GM06990 (cell line): ENCODE measurements at places on chromosomes 3 and 15.

DNA sequence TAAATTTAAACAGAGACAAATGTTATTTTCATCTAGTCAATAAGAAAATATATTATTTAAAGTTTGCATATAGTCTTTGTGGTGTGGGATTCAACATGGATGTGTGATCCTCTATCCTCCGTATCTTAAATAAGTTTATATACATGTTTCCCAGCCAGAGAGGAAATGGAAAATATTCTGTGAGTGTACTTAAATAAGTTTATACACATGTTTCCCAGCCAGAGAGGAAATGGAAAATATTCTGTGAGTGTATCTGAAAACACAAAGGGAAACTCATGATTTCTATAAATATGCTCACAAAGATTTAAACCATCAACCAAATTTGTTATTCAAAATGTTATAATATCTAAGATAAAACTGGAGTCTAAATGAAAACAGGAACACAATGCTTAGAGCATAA, 110.0 kb upstream of the MELTF start:
- no peak for DNase-seq

GRCh38 chr3:45848392-45848791, 6.5 kb upstream of the LZTFL1 start:
- DNase-seq = no peak

- DNase-seq = no peak
Observed at GRCh38 chr3:52537726-52538421, 1.5 kb downstream of the UQCC5 start.

DNA sequence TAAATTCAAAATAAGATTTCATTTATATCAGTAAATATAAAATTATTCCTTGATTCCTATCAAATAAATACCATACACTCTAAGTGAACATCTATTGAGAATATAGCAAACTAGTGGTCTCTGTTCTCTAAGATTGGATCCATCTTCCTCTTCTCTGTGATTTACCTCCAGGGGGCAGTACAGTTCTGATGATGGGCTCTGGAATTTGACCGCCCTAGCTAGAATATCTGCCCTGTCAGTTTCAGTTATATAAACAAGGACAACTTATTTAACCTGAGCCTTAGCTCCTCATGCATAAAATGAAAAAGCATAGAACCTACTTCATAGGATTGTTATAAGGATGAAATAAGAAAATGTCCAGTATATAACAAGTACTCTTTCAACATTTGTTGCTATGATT, 171.1 kb upstream of the CCDC54 start:
- no peak for DNase-seq

DNA sequence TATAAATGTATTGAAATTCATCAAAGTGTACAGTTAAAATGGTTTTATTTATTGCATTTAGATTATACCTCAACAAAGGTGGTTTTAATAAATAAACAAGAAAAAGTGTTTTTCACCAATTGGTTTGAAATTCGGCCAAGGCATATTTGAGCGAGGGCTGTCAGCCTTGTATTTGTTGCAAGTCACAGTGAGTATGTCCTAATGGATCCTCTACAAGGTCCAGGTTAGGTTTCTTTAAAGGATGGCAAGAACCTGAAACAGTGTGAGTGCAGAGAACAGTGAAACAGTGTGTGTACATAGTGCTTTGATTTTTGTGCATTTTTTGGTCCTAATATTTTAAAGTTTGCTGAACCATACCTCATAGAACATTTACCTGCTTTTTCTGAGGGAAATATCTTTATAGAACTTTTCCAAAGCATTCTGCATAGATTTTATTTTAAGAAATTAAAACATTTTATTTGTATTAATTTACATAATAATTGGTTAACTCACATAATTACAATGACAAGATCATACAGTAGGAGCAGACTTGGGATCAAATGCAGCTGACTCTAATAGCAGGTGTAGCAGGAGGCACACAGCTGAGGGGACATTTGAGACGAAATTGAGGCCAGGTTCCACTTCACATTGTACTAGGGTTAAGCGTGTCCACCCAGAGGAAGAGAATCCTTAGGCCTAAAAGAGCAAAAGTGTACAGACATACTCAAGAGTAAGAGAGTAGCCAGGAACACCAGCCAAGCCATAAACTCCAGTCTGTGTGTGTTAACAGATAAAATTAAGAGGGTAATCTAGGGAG, 428.8 kb upstream of the TPRG1 start:
- DNase-seq = no peak

DNA sequence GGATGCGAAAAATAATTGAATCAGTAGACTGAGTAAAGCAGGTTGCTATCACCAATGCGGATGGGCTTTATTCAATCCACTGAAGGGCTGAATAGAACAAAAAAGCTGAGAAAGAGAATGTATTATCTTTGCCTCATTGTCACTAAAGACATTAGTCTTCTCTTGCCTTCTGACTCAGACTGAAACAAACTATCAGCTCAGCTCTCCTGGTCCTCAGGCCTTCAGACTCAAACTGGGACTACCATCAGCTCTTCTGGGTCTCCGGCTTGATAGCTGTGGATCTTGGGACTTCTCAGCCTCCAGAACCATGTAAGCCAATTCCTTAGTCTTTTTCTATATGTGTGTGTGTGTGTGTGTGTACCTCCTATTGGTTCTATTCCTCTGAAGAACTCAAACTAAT, 12.6 kb downstream of the IFT57 start:
- DNase-seq = no peak

GRCh38 chr3:130779486-130779885, 32.9 kb upstream of the PIK3R4 start:
- no peak for DNase-seq

GRCh38 chr3:58242340-58242739, 4.7 kb downstream of the ABHD6 start:
- no peak for DNase-seq

- peak; percentile 52 for DNase-seq
Observed at GRCh38 chr3:185362850-185363661, at the start of gene MAP3K13. MAP3K13 (plus strand) TSS chr3:185363136; CDS start chr3:185428582, 65,446 bp downstream.

- no peak for DNase-seq
Observed at GRCh38 chr3:144361002-144361401, 389.4 kb downstream of the DIPK2A start.

DNA sequence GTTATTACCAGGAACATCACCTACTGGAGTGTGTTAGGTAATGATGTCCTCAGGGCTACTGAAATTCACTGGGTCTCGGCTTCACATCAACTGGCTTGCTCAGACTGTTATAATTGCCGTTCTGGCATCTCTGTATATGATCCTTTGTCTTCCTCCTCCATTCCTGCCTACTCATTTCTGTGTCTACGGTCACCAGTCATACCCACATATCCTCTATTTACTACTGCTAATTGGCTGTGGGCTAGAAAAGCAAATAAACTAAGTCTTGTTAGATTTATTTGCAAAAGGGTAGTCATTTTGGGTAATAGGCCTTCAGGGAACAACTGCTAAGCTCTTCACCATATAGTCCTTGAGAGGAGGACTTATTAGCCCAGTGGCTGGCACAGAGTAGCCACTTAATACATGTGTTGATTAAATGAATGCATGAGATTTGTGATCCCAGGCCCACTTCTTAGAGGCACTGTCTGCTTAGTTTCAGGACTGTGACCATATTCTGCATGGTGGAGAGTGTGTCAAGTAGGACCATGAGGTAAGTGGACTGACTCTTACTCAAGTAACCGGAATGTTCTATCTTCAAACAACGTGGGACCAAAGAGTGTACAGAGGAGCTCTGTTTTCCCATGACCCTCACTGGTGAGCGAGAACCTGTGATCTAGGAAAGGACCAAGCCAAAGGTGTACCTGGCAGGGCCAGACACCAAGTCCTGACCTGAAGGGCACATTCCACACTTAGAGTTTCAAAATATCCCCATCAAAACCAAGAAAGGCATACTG, 13.2 kb downstream of the ZDHHC3 start:
- DNase-seq = no peak

DNA sequence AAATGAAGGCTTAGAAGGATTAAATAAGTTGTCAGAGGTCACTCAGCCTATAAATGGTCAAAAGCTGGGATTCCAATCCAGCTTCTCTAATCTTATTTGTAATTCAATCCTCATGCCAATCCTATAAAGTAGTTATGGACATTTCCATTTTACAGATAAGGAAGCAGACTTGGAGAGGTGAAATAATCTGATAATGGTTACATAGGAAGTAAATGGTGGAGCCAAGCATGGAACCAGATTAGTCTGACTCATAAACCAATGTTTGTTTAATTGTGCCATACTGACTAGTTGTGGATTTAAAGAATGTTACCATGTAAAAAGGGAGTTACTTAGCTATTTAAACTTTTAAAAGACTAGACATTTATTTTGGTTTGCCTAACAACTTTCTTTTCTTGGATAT, 59.7 kb downstream of the KCNAB1 start:
- no peak for DNase-seq

DNA sequence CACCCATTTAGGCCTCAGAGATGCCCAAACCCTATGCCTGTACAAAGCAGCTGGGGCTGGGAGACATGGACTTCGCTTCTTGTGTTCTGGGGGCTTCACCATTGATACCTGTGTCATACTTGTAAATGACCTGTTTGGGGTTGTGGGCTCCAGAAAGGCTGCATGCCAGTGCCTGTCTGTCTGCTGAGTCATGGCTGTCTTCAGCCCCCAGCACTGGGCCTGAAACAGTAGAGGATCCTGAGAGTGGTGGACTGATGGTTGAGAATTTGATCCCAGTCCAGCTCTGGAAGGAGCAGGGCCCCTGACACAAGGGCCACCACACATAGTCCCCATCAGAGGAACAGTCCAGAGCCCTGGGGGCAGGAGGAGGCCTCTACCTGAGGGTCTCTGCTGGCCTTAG, 24.6 kb upstream of the APEH start:
- DNase-seq = no peak

DNA sequence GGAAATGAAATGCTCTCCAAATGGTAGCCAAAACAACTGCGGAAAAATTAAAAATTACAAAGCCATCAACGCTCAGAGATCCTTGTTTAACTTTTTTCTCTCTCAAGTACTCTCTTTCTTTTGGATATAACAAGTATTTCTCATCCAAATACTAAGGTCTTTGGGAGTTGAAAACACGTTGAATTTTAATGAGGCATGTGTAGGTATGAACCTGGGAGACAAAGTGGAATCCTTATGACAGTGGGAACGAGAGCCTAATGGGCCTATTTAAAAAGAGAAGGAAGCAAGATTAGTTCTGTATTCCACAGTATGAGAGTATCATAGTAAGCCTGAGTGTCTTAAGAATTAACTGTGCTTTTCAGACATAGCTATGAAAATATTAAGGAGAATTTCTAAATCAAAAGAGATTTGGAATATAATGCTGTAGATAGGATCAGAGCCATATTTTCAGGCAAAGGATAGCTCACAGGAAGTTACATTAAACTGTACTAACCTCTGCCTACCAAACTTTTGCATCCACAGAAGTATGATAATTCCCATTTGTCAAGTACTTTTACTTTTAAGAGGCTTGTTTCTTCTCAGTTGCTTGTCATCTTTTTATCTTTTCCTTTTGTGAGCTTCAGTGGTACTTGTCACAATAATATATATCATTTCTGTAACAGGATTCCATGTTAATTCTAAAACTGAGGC, 759 bp downstream of the CD96 start:
- no peak for DNase-seq

DNA sequence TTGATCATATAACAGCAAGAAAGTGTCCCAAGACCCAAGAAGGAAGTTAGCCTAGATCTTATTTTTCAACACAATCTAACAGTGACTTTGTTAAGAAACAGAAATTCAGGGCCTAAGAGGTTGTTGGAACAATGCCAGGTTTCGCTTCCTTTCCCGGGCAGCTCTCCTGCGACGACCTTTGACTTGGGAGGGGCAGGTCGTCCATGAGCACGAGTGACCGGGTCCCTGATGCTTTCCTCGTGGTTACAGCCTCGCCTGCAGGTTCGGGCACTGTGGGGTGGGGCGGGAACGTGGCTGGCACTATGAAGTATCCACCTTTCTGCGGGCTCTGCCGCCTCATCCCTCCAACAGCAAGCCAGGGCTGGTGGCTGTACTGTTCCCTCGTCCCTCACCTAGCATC, 90.1 kb upstream of the RGMA start:
- DNase-seq = no peak

GRCh38 chr3:70716832-70717231, 404.4 kb upstream of the MDFIC2 start:
- DNase-seq = no peak

- DNase-seq = no peak
Observed at GRCh38 chr15:35630532-35630931, 84.6 kb upstream of the DPH6 start.

DNA sequence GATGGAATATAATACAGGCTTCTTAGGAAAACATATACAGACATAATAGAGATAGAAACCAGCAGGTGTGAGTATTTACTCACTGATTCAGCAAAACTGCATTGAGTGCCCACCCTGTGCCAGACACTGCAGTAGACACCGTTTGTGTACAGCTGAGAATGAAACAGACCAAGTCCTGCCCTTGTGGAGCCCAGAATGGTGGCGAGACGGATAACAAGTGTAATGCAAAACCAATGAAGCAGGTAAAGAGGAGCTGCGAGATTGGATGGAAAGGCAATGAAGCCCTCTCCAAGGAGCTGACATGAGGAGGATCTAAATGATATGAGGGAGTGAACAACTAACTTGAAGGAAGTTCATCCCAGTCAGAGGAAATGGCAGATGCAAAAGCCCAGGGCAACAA, 256.4 kb downstream of the MEX3B start:
- DNase-seq = no peak

DNA sequence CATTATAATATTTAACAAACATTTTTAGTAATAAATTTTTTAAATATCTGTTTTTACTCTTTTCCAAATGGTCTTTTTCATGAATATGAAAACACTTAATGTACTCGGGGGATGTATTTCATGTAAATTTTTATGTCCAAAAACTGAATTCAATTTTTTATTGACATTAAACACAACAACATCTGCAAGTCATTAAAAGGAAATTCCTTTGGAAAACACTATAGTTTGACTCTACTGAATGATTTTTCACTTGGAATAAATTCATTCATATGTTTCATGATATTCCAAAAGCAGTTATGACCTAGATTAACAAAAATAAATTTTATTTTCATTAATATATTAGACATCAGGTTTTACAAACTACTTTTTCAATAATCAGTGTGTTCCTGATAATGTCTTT, 239.8 kb upstream of the AGTR1 start:
- no peak for DNase-seq

GRCh38 chr15:31024979-31025378, 33.6 kb upstream of the MTMR10 start:
- DNase-seq = no peak
